Hepatic stellate cell (primary cell): ENCODE measurements at places on chromosomes 5 and 9.

DNA sequence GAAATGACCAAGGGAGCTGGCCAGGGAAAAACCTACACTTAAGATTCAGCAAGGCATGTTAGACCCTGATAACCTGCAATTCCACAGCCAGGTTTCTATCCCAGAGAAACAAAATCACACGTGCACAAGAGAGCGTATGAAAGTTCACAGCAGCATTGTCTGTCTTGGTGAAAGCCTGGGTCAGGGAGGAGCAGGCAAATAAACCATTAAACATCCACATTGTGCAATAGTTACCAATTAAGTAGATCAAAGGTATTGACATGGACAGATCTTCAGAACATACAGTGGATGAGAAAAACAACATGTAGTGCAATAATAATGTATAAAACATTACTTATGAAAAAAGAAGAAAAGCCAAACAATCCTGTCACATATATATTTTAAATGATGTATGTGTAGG lies 15.9 kb upstream of the GPX3 start:
- no peak for DNase-seq

DNA sequence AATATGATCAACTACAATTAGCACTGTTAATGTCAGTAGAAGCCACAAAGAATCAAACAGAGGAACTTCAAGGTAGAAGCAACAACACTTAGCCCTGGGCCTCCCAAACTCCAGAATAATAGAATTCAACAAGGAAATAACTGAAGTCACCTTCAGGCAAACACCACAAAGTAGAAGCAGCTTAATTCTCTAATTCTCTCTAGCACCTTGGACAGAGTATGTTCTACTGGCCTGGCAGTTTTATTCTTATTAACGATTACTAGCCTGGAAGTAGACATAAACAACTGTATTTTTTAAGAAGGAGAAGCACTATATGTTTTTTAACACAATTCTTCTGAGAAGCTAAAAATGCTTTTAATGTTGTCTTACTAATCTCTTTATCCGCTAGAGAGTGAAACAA lies 911.9 kb downstream of the DTWD2 start:
- no peak for DNase-seq

GRCh38 chr5:173745557-173745956 lies 129.1 kb upstream of the BOD1 start:
- no peak for DNase-seq

GRCh38 chr5:67019065-67019845 lies 177.3 kb downstream of the CD180 start:
- no peak for DNase-seq

DNA sequence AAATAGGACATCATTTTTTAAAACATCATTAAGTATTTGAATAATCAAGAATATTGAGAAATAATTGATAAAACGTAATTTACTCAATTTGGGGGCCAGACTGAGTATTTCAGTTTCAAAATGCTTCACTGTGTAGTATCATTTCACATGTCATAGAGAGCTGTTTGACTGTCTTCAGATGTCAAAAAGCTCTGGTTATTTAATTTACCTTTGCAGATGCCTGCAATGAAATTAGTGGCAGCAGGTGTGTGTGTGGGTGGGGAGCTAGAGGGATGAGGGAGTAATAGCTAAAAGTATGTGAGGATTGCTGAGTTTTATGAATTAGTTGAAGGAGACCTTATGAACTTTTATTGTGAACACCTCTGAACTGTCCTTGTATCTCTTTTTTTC lies 567.2 kb upstream of the MEF2C start:
- DNase-seq = no peak

GRCh38 chr9:122498883-122499288 lies 11.7 kb upstream of the OR1J2 start:
- DNase-seq = peak; percentile 24

GRCh38 chr5:140344683-140345423 lies 1.6 kb downstream of the HBEGF start:
- peak; percentile 38 for DNase-seq

DNA sequence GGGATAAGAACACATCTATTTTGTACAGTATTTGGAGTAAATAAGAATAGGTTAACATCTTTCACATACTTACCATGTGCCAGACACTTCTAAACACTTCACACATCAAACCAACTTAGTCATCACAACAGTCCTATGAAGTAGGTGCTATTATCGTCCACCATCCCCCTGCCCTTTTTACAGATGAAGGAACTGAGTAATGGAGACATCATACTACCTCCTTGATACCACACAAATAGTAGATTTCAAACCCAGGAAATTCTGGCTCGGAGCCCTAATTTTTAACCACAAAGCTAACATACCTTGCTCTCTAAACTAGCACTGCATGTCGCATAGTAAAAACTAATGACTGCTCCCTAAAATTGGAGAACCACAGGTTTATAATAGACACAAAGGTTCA lies 4.2 kb upstream of the ZNF366 start:
- no peak for DNase-seq

DNA sequence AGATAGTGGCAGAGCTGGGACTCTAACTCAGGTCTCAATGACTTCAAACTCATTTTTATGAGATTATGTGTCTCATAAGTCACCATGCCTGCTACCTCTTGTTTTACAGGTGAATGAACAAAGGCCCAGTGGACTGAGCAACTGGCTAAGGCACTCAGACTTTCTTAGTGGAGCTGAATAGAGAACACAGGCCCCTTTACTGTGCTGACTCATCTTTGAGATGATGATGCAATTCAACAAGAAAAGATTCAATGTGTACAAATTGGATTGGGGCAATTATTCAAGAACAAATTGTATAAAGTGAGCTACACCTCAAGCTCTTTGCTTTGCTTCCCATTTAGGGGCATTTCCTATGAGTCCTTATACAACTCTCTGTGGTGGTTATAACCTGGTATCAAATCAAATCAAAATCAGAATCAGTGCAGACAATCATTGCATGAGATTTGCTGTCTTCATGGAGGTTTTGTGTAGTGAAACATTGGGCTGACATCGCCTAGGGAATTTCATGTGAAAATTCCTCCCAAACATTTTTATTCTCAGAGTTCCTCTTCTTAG lies 84.3 kb upstream of the PPP2R2B start:
- no peak for DNase-seq

DNA sequence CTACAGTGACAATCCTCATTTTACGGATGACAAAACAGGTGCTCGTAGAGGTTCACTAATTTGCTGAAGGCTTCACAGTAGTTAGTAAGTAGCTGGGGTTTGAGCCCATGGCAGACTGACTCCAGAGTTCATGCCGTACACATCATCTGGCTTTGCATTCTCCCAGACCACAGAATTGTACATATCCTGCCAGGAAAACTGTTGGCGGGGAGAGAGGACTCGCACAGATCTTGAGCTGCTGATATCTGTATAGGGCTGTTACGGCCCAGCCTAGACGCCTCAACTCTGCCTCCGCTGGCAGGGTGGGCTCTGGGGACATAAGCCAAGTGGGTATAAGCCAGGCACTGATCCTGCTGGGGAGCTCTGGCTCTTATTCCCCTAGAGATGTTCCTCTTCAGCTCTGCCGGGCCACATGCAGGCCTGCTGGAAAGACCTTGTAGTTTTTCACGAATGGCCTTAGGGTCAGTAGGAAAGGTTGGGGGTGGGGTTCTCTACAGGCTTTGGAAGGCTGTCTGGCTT lies 16.3 kb downstream of the LARP1 start:
- peak; percentile 76 for DNase-seq

DNA sequence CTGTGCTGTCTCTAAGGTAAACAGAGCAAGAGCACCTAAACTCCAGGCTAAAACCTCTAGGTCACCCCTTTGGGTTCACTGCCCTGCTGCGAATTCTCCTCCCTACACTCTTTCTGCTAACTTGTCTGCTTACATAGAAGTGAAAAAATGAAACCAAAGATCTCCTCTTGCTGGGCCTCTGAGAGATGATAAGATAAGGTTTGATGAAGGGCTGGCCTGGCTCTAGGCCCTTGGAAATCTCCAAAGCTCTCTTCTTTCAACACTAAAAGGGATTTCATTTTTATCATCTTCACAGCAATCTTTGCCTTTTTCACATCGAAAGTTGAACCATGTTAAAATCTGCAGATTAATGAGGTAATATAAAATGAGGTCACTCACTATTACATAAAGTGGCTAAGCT lies 450.8 kb upstream of the TLE4 start:
- DNase-seq = no peak

DNA sequence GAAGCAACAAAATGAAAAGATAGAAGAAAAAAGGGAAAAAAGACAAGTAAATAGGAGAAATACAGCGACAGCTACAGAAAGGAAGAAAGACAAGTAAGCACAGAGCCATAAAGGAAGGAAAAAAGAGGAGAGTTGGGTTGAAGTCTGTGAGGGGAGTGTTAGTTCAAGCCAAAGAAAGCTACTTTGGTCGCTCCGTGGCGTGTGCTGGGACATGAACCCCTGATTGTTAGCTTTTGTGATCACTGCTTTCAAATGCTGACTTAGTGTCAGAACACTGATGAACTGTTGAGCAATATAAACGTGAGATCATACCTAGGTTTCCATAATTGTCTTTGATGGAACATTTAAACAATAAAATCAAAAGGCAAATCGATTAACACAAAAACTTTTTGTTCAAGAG lies 370.1 kb downstream of the TMEM161B start:
- no peak for DNase-seq

GRCh38 chr9:85137696-85138095 lies 468.2 kb downstream of the NTRK2 start:
- no peak for DNase-seq

DNA sequence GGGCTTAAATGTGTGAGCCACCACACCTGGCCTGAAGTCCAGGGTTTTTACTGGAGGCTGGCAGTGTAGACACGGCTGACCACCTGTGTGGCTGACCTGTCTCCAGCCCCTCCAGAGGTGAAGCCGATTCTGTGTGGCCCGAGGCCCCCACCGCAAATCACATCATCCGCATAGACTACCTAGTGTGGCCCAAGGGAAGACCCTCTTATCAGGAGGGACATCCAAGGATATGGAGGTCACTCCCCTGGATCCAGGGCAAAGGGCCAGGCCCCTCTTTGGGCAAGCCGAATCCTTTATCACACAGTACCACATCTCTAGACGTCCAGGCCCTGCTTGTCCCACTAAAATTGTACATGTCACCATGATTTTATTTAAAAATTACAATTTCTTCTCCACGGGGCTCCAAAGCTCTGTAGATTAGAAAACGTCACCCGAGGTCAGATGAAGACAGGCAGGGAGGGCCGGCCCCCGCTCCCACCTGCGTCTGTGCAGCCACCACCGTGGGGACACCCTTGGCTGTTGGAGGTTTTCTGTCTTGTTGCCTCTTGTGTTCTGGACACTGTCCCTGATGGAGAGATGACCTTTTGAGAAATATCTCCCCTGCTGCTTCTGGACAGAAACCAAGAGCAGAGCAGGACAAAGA lies 20.1 kb downstream of the LAMC3 start:
- DNase-seq = no peak

DNA sequence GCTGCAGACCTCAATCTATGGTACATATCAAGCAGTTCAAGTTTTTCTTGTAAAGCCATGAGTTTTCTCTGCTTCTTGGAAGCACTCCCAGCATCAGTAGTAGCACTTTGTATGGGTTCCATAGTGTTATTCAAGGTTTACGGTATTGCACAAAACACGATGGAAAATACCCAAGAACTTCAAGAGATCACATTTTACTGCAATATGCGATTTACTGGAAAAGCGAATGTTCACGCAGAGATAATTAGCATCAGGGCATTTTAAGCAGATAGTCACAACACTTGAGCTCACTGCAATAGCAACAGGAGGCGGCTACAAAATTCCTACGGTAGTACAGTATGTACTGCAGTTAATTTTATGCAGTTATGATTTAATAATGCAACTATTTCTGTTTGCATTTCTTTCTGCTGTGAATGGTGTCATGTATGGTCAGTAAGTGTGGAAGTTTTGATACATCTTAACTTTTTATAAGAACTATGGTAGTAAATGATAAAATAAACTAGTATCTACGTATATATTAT lies 200.8 kb downstream of the SMARCA2 start:
- no peak for DNase-seq

DNA sequence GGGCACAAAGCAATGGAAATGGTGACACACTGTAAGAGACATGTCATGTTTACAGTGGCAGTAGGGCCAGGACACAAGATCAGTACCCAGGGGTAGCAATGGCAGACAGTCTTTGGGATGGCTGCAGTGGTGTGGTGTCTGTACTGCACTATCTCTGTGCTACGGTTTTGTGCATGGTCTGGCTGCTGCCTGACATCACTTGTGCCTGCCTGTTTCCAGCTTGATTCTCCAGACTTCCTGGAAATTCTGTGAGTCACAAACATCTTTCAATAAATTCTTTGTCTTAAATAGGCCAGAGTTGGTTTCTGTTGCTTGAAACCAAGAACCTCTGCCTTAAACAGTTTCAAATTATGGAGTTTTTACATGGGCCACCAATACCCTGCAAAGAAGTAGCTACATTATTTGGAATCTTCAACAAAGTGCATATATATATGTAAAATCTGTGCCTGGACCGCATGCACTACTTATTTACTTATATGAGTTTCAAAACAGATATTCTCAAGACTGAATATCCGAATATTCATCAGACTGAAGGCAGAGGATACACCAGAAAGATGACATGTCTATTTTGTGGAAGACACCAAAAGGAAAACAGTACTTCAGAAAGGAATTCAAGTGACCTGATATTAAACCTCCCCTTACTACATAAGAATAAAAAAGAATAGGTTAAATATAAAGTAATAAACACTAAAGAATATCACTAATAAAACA lies 188.1 kb downstream of the RFX3 start:
- peak; percentile 7 for DNase-seq

GRCh38 chr9:2802494-2802921 lies 41.4 kb downstream of the PUM3 start:
- DNase-seq = peak; percentile 53

GRCh38 chr5:187617-188451 lies 3.5 kb upstream of the LRRC14B start:
- no peak for DNase-seq

GRCh38 chr9:97307091-97307490 lies 368 bp upstream of the CCDC180 start:
- DNase-seq = peak; percentile 20

GRCh38 chr9:128553728-128554127 lies 1.3 kb downstream of the SPTAN1 start:
- DNase-seq = peak; percentile 51

- no peak for DNase-seq
Observed at GRCh38 chr5:152332716-152333460, 72.2 kb downstream of the NMUR2 start.

- no peak for DNase-seq
Observed at GRCh38 chr9:114077162-114077837, 800 bp downstream of the AMBP start.

GRCh38 chr5:158869854-158870253 lies 229.9 kb downstream of the EBF1 start:
- no peak for DNase-seq

GRCh38 chr5:155193029-155193428 lies 179.5 kb downstream of the KIF4B start:
- no peak for DNase-seq

- DNase-seq = no peak
Observed at GRCh38 chr9:130453487-130453886, 8.7 kb downstream of the ASS1 start.

- no peak for DNase-seq
Observed at GRCh38 chr9:111613436-111614040, 14.1 kb upstream of the PTGR1 start.

GRCh38 chr5:172450861-172451695 lies 3.2 kb downstream of the SH3PXD2B start:
- peak; percentile 63 for DNase-seq
